NCI-H774 (cell line): ENCODE measurements at places on chromosomes 2 and 18.

DNA sequence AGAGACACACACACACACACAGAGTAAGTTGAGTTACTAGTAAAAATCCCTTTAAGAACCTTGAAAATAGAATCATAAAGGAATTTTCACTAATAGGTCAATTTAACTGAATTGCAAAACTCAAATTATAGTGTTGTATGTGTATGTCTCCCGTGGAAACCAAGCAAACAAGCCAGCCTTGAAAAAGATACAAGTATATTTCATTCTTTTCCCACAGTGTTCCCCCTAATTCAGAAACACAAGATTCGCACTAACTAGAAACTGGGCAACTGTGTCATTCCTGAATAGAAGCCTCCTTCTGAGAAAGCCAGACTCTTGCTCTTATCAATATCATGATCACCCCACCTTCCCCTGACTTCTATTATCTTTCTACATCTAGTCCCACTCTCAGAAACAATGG, 229.5 kb downstream of the PIEZO2 start:
- DNase-seq = no peak

- no peak for DNase-seq
These were observed 96.6 kb upstream of the CTDP1 start for GRCh38 chr18:79582978-79583377.

DNA sequence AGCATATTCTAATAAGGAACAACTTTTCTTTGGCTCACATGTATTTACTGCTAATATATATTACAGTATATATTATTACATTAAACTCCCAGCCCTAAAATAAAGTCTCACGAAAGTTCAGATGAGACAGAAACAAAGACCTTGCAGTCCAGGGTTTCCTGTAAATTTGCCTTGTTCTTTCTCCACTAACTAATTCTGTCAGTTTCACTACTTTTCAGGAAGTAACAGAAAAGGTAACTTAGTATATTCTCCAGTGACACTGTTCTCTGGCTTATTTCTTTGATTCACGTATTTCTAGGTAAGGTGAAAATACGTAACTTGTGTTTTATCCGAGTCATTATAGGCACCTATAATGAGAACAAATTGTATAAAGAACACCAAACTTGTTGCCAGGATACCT, 35.2 kb downstream of the HDLBP start:
- no peak for DNase-seq

DNA sequence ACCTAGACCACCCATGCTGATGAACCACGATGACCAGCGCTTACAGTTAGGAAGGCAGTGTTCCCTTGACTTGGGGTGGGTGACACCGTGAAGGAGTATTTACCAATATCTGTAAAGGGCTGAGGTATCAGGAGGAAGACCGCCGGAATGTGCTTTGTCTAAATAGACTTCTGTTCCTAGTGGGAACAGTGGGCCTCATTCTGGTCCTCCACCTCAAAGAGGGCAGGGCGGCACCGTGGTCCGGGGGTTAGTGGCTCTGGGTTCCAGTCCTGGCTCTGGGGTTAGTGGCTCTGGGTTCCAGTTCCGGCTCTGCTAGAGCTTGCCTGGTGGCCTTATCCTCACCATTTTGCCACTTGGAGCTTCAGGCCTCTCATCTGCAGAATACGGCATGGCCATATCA, 91.6 kb upstream of the SMAD2 start:
- no peak for DNase-seq

DNA sequence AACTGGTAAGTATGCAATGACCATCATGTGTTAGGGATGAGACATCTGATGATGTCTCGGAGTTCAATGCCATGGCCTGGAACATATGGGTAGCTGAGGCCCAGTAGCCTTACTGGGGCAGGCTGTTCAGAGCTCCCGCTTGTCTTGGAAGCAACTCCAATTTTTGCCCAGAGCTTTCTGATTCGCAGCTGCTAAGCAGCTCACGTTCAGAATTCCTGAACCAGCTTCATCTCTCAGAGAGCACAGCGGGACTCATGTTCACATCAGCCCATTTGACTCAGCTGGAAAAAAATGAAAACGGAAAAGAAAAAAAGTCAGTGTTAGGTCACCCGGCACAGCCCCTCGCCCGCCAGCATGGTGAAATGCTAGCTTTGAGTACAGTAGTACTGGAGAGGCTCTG, 16.8 kb upstream of the LRATD1 start:
- DNase-seq = no peak

- no peak for DNase-seq
These were observed 161.4 kb upstream of the SP5 start for GRCh38 chr2:170553748-170554147.

GRCh38 chr2:66565291-66565690, 130.4 kb downstream of the MEIS1 start:
- no peak for DNase-seq

- DNase-seq = no peak
These were observed 90.7 kb upstream of the TNP1 start for GRCh38 chr2:216950547-216950946.

DNA sequence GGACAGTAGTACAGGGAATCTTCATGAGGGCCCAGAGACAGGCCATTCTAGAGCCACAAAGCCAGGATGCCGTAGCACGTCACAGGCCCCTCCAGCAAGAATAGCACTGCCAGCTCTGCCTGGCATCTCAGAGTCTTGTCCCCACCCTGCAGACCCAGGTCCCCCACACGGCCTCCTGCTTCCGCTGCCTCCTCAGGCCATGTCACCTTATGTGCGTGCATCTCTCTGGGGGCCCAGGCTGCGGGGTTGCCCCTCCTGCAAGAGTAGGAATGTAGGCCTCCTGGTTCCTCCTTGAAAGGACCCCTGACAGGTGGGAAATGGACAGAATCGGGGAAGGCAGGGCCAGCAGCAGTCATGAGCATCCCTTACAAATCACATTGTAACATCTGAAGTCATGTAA, 49.8 kb downstream of the ADI1 start:
- DNase-seq = no peak

DNA sequence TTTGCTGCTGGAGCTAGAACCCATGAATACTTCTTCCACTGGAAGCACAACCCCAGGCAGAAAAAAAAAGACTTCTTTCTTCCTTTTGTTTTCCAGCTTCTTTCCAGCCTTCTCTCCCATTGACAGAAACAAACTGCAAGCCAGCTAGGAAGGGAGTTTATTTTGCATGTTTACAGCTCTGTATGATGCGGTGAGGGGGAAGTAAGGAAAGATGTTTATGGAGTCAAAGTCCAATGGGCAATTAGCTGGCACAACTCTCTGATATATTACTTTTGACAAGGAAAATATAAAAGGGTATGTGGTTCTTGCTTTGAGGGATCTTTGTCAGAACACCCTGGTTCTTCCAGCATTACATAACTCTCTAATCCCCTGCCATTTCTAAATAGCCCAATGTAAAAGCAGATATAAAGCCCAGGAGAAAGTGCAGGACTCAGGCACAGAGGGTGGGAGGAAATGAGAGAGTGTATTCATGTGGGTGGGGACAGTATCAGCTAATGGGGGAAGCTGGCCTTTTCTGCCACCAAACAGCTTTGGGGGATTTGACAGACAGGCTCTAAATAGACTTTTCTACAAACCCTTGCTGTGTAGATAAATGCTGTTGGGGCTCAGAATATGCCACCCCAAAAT, 9.3 kb upstream of the NMS start:
- DNase-seq = no peak

DNA sequence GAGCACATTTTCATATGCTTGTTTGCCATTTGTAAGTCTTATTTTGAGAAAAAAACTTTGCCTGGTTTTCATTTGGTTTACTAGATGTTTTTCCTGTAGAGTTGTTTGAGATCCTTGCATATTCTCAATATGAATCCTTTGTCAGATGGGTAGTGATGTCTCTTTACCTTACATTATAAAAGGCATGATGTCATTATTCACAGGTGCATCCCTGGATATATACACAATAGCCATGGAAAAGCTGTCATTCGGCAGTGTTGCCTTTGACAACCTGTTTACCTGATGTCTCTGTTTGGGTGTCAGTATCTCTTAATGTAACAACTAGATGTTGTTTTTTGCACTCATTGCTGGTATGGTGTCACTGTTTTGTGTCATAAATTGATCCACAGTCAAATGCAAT, 58.8 kb upstream of the MAL start:
- DNase-seq = no peak

DNA sequence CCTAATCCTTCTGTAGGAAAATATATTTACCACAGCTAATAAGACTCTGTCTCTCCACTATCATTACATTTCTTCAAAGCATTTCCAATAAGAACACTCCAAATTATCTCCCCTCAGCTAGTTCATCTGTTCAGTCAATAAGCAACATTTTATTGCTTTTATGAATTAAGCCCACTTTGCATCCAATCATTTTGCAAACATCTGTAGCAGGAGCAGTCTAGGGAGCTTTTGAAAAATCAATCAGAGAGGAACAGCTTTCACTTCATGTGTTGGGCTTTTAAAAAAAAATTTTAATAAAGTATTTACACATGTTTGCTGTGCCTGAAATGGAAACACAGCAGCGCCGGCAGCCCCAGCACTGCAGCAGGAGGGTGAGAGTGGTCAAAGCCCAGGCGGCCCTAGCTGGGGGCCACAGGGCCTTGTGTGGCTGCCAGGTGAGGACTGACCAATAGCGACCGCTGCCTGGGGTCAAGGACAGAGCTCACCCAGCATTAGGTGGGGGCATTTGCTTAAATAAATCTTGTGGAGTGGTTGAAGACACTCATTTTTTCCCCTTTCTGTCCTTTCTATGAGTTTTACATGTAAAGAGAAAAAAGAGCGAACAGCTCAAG, 250.7 kb downstream of the RNF144A start:
- no peak for DNase-seq

DNA sequence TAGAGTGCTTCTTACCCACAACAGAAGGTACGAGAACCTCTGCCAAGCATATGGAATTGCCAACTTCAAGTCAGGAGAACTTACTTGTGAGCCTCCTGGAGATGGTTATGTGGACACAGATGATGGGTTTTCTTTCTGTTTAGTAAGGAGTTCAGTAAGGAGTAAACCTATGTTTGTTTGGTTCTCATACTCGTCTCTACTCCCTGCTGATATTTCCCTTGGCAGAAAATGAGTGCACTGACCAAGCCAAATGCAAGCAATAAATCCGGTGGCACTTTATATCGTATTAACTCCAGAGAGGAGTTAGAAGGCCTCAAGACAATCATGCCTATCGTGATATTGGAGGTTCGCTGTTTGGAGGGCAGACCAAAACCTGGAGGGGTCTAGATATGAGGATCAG, 83.2 kb upstream of the CYP1B1 start:
- DNase-seq = no peak

GRCh38 chr2:39845460-39846146, 66.5 kb upstream of the THUMPD2 start:
- no peak for DNase-seq

- DNase-seq = no peak
These were observed 501 bp downstream of the RETREG2 start for GRCh38 chr2:219178377-219179175.

GRCh38 chr2:71122387-71123298, 7.4 kb downstream of the MCEE start:
- no peak for DNase-seq

GRCh38 chr18:14919666-14920065, 171.7 kb downstream of the ANKRD30B start:
- DNase-seq = no peak

DNA sequence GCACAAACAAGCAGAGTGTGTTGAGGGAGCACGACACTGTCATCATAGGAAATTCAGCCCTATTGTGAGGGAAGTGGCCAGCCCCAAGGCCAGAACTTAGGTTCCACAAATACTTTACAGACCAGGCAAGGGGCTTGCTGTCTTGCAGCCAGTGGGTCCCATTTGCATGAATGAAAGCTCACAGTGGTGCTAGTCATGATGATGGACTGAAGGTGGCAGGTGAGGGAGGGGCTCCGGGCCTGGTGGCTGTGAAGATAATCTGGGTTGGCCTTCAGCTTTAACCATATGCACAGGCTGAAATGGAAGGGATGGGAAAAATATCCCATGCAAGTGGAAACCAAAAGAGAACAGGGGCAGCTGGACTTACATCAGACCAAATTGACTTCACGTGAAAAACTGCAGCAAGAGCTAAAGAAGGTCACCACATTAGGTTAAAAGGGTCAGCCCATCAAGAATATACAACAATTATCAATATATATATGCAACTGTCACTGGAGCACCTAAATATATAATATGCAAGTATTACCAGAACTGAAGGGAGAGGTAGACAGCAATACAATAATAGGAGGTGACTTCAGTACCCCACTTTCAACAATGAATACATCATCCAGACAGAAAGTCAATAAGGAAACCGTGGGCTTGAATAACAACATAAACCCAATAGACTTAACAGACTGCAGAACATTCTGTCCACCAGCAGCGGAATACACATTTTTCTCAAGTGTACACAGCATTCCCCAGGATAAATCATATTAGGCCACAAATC, 39.6 kb downstream of the DCDC2C start:
- DNase-seq = no peak

DNA sequence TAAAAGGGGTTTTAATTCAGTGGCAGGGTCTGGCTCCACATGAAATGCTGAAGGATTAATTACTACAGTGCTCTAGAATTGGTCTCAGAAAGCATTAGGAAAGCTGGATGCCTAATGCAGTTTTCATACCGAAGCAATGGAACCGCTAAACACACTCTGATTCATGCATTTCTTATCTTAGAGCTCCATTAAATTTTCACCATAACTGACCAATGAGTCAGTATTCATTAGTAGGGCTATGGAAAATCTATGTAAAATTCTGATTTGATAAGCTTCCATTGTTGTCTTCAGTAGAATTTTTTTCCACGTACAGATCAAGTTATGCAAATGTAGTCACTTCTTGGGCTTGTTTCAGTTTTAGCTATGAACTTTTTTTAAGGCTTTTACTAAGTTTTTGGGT, 359.9 kb downstream of the ARHGAP15 start:
- DNase-seq = no peak

GRCh38 chr2:8677646-8678592, 3.9 kb upstream of the ID2 start:
- DNase-seq = peak; percentile 65

- DNase-seq = peak; percentile 39
These were observed 138.8 kb upstream of the ITGA6 start for GRCh38 chr2:172288603-172289002.

- DNase-seq = no peak
These were observed 183.1 kb upstream of the HNRNPA3 start for GRCh38 chr2:177029501-177029900.

- no peak for DNase-seq
These were observed 82.4 kb downstream of the CTIF start for GRCh38 chr18:48621240-48621639.

DNA sequence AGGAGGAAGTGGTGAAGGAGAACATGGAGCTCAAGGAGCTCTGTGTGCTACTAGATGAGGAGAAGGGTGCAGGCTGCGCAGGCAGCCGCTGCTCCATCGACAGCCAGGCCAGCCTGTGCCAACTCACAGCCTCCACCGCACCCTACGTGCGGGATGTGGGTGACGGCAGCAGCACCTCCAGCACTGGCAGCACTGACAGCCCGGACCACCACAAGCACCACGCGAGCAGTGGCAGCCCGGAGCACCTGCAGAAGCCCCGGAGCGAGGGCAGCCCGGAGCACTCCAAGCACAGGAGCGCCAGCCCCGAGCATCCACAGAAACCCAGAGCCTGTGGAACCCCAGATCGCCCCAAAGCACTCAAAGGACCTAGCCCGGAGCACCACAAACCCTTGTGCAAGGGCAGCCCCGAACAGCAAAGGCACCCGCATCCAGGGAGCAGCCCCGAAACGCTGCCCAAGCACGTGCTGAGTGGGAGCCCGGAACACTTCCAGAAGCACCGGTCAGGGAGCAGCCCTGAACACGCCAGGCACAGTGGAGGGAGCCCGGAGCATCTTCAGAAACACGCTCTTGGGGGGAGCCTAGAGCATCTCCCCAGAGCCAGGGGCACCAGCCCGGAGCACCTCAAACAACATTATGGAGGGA, 9.0 kb downstream of the CCDC85A start:
- DNase-seq = no peak
